Hippocampal formation (tissue), 2 donors: ENCODE measurements at places on chromosomes 6 and 20.
A peak's percentile ranks its signal among the peaks of the same experiment; 100 is the strongest.

GRCh38 chr20:11755071-11755841 is 162.4 kb upstream of the BTBD3 start:
- peak; percentile 81 for DNase-seq

DNA sequence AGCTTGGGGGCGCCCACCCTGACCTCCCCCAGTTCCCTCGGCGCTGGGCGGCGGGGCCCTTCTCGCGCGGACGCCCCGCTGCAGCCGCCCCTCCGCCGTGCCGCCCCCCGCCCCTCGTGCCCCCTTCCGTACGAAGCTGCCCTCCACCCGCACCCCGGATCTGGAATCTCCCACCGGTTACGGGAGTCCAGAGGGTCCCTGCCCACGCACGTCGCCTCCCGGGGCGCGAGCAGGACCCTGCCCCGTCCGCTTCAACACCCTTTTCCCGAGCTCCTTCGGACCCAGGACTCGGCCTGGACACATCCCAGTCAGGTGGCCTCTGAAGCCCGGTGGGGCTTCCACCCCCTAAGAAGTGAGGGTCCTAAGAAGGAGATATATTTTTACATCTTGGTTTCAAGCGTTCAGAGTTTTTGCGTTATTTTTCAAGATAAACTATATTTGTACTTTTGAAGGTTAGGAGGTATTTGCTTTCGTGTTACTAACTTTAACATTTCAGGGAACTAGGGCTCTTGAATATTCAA is 506 bp downstream of the ARFGAP1 start:
- DNase-seq: no peak

DNA sequence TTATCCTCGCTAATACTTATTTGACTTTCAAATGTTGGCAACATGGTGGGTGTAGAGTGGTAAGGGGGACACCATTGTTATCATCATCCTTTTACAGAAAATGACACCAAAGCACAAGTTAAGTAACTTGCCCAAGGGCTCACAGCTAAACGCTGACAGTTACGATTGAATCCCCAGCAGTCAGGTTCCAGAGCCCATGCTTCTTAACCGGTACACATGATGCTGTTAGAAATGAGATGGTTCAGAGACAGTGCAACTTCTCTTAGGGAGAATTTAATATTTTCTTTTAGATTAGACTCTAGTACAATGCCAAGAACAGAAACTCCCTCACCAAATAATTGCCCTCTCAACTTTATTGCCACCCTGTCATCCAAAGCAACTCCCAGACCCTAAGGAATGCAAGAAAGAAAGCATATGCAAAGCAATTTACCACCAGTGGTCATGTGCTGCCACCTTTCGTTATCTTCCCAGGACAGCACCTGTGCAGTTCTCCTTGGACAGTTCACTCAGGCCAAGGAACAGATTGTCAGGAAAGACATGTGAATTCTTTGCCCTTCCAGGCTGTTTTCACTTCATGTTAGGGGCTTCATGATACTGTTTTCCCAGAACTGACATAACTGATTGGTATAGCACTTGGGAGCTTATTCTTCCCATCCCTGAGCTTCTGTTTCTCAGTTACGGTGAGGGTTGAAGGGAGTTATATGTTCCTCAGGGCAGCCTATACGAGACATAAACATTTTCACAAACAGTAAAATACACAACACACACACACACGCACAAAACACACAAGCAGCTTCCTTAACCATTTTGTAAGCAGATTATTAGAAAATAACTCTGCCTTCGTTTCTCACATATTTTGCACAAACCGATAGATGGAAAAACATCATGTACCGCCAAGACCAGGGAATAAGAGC is 5.1 kb downstream of the HLA-DMA start:
- DNase-seq: no peak

GRCh38 chr6:40803897-40804702 is 216.9 kb upstream of the LRFN2 start:
- no peak for DNase-seq

GRCh38 chr6:135592276-135592675 is 94.7 kb upstream of the AHI1 start:
- DNase-seq: no peak

- DNase-seq: no peak
Observed at GRCh38 chr20:53073636-53074415, 101.7 kb downstream of the TSHZ2 start.

DNA sequence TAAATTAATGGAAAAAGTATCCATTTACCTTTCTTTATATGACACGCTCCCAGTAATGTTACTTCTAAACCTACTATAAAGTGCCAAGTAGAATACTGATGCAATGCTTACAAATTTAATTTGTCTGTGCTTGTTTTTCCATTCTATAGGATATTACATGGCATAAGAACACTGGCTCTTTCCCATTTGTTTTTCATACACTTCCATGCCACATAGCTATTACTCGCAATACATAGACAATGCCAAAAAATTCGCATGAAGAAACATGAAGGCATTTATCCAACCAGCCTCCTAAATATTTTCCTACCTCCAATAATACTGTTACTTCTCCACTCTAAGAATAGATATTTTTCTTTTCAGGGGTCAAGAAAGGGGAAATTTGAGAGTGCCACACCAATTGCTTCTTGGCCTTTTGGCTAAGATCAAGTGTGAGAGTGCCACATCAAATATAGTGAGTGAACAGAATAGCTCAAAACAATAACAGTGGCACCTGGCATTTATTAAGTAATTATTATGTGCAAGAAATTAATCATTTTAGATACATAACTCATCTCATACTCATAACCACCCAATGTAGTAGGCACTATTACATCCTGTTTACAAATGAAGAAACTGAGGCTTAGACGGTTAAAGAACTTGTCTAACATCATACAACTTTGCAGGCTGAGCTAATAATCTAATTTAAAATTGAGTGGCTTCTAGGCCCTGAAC is 845 bp upstream of the DST start:
- DNase-seq: no peak

- DNase-seq: no peak
Observed at GRCh38 chr20:58310291-58310782, 822 bp downstream of the RAB22A start.
